ENCODE measurements at places on chromosomes 1 and 21. TPM values are rescaled to one million over a fixed set of nuclear protein-coding genes. Genes with fewer than 3 reads are reported as not detected.

GRCh38 chr21:35716876-35717565, 343.3 kb downstream of the SETD4 start:
- no peak for DNase-seq

GCSAML gene
- total RNA-seq: 0.05 TPM

DNA sequence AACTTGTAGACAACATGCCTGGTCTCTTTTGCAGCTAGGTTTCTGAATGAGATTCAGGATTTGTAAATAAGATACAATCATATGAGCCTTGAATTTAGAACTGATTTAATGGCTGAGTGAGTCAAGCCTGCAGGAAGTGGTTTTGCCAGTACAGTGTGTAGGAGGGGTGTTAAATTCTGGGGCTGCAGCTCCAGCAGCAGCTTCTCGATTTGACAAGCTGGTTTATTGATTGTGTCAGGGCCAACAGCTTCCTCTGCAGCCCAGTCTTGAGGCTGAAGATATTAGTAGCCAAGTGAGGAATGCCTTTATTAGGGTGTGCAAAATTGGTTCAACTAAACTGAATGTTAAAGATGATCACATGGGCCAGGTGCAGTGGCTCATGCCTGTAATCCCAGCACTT, 11.5 kb upstream of the PLA2G5 start:
- DNase-seq: no peak

GPR3 gene
- 3.4 TPM for total RNA-seq

MTOR gene
- total RNA-seq: 46.4 TPM

DNA sequence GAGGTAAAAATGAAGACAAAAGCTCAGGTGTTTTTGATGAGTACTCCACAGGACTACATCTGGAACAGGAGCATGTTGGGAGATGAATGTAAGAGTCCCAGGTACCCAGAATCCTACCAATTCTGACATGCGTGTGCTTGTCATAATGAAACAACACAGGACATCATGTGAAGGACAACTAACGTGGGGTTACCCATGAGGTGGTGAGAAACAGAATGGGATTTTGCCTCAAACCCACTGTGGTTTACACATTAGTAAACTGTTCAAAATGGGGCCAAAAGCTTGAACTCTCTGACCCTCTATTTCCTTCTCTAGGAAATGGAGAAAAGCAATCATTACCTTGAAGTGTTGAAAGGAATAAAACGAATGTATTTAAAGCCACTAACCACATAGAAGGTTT, 266.2 kb downstream of the RGS7 start:
- no peak for DNase-seq

- no peak for DNase-seq
Observed at GRCh38 chr1:20713440-20713839, 4.4 kb downstream of the KIF17 start.

- DNase-seq: no peak
Observed at GRCh38 chr21:37338671-37339551, 27.7 kb upstream of the DYRK1A start.

GRCh38 chr1:116814926-116815723, 60.9 kb downstream of the CD2 start:
- no peak for DNase-seq

TCEA3 gene
- total RNA-seq: 2.6 TPM

GRCh38 chr1:66435541-66435940, 98.4 kb upstream of the SGIP1 start:
- DNase-seq: no peak

PYHIN1 gene
- 5.3 TPM for total RNA-seq

DNASE2B gene
- not detected for total RNA-seq

DNA sequence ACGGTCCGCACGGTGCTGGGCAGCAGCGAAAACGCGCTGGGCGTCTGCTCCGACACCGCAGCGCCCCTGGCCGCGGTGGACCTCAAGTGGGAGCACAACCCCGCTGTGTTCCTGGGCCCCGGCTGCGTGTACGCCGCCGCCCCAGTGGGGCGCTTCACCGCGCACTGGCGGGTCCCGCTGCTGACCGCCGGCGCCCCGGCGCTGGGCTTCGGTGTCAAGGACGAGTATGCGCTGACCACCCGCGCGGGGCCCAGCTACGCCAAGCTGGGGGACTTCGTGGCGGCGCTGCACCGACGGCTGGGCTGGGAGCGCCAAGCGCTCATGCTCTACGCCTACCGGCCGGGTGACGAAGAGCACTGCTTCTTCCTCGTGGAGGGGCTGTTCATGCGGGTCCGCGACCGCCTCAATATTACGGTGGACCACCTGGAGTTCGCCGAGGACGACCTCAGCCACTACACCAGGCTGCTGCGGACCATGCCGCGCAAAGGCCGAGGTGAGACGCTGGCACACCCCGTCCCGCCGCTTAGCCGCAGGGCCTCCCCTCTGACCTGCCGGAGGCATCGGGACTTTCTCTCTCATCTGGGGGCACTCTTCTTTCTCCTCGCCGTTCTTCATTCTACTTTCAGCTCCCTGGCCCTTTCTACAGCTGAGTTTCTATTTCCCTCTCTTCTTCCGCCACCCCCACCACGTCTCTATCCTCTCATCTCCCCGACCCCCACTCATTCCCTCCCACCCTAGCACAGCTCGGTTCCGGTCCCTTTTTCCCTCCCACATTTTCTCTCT, 1.0 kb downstream of the NPR1 start:
- DNase-seq: no peak

- peak; percentile 26 for DNase-seq
Observed at GRCh38 chr1:228646717-228647522, 88.4 kb upstream of the RHOU start.

DNA sequence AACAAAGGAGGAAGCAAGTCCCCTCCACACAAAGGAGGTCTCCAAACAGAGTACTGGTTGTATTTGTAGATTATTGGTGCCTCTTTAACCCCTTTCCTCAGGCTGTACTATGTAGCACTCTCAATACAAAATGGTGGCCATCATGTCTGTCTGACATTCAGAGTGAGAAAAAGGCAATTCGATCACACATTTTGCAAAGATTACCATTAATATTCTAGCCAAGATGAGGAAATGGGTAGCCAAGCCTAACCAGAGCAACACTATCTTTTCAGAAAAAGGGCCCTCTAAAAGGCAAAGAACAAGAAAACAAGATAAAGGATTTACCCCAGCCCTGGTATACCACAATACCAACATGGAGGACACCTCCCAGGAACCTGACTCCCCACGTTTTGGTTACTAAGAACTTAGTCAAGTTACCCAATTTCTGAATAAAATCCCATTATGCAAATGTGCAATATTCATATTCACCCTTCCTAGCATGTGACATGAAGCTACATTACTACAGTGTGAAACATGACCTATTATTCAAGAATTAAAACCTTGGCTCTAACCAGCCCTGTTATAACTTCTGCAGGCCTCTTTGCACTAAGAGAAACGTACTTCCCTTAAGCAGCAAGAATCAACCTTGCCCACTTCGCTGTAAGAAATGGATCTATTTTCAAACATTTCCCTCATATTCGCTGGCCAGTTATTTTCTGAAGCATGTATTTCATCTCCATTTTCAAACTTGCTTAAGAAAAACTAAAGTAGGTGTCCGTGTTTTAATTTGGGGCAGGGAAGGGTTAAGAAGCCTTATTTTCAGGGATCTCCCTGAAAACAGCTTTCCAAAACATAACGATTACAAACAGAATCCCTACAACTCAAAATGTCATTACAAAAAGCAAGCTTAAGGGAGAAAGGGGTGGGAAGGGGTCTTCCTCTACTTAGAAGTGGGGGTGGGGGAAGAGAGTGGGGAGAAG, 2.1 kb downstream of the KDM5B start:
- DNase-seq: no peak

- DNase-seq: no peak
Observed at GRCh38 chr1:56824271-56824670, 5.1 kb upstream of the FYB2 start.

IVNS1ABP gene
- 52.8 TPM for total RNA-seq

- DNase-seq: no peak
Observed at GRCh38 chr1:116808848-116809508, 54.7 kb downstream of the CD2 start.

RASSF5 gene
- total RNA-seq: 227 TPM

GRCh38 chr1:201331166-201331565, 46.3 kb downstream of the TNNT2 start:
- no peak for DNase-seq

TNFRSF1B gene
- 218 TPM for total RNA-seq

BSND gene
- total RNA-seq: not detected

DNA sequence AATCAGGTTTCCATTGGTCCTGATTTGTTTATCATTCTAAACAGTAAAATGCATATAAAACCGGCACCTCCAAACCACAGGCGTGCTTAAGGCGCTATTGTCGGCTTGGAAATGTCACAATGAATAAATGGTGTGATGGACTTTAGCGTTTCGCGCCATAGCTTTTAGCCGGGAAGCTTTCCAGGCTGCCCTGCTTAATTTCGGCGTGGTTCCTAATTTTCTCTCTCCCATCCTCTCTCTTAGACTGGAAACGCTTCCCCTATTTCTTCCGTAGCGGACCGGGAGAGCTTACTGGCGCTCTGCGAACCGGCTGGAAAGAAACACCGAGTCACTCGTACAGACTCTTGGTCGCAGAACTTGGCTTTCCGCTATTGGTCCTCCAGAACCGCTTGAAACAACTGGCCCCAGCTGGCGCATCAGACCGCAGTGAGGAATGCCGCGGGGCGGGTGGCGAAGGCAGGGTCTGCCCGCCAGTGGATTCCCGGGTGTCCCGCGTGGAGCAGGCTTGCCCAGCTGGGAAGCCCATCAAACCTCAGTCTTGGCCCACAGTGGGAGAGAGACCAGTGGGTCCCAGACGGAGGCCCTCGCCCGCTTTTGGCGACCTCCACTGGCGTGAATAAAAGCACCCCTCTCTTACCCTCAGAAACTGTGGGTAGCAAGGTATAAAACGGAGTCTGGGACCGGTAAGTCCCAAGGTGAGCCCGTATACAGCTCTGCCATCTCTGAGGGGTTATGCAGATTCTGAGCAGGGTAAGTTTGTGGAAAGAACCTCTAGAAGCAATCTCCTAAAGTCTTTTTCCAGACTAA, 4.0 kb upstream of the LHX8 start:
- no peak for DNase-seq

DNA sequence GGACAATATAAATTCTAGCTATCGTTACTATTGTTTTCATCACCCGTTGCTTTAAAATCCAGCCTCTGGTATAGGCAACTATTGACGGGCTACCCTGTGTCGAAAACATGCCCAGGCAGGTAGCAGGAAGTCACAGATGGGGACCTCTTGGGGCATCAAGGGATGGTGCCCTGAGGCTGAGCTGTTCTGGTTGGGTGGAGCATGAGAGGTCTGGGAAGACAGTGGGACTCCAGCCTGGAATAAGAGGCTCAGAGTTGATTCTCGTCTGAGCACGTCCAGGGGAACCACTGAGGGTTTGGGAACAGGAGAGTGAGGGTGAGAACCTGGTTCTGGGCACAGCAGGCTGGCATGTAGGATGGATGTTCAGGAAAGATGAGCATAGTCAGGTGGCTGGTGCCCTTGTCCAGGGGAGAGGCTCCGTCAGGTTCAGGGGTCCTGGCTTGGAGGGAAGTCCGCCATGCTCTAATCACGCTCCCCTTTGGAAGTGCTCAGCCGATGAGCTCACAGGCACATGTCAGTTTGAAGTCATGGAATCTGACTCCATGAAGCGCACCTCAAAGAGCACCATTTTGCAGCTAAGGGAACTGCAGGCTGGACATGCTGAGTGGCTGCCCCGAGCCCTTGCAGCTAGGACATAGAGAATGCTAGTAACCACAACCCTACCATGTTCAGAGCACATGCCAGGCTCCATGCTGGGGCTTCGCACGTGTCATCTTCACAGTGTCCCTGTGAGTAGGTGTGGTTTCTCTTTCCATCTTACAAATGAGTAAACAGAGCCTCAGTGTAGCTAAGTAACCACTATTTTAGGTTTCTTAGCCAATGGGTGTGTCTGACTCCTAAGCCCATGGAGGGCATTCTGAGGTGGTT, 21.0 kb downstream of the PCSK9 start:
- DNase-seq: no peak

GRCh38 chr1:183933528-183934179, 103.9 kb downstream of the COLGALT2 start:
- DNase-seq: no peak

CFHR1 gene
- not detected for total RNA-seq

GRCh38 chr1:59125676-59126320, 171.1 kb upstream of the FGGY start:
- DNase-seq: no peak

- no peak for DNase-seq
Observed at GRCh38 chr1:232978091-232978634, 27.8 kb downstream of the NTPCR start.

LMOD1 gene
- 0.14 TPM for total RNA-seq

MATN1 gene
- 2.9 TPM for total RNA-seq

All from activated T-cell treated with anti-CD3 and anti-CD28 coated beads, Interleukin-2, amount 50 U/mL, for 4 hours (primary cell).